HCT116 (cell line): ENCODE measurements at places on chromosomes 5 and 9. TPM values are rescaled to one million over a fixed set of nuclear protein-coding genes. Genes with fewer than 3 reads are reported as not detected.

Gene WNT8A
- total RNA-seq = not detected

Gene HMMR
- 54.9 TPM for total RNA-seq

Gene ZDHHC21
- total RNA-seq = 5.9 TPM

Gene SNCAIP
- total RNA-seq = not detected

Gene DMGDH
- total RNA-seq = 2.3 TPM

Gene FKBP15
- 13.8 TPM for total RNA-seq

Gene SPINK4
- total RNA-seq = not detected

Gene GFI1B
- 0.20 TPM for total RNA-seq

- H3K27ac ChIP-seq = no peak overlapping the region
- H3K27me3 ChIP-seq = no peaks in the 10 kb centered on the region
- H3K4me1 ChIP-seq = no peaks in the 10 kb centered on the region
- no peaks in the 10 kb centered on the region for H3K36me3 ChIP-seq
- no peak overlapping the region for H3K4me3 ChIP-seq
Measured at GRCh38 chr5:93735378-93735777, 6.0 kb downstream of the POU5F2 start.

DNA sequence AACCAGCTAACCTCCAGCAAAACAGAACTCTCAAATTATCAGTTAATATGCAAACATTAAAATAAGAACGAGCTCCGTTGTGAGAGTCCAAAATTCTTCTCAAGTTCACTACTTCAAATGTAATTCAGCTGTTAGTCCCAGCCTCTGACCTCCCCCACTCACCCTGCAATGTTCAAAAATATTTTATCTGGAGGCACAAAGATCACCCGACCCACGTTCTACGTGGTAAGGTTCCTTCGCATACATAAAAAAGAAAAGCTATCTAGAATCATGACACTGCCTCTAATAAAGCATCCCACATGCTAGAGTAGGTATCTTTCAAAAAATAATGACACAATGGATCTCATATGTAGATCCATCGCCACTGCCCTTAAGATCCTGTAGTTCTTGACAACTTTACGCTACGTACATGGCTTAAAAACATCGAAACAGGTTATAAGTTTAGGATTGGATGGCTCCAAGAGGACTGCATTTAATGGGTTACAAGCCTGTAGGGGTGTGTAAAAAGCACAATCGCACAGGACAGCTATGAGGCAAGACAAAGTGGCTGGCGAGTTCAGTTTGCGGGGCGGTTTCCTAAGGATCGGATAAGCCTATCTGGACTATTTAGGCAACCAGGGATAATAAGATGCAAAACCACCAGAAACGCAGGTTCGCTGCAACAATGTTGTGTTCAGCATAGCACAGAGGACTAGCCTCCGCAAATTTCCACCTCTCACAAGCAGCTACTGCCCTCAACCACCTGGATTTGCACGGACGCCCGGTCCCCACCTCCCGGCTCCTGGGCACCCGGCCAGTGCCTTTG, 969 bp downstream of the CLK4 start:
- peak overlapping the region; percentile 94 for H3K4me3 ChIP-seq
- peak overlapping the region; percentile 84 for H3K27ac ChIP-seq
- peaks cover 18% of the 10 kb centered on the region; the same call in 1 of the 2 replicates for H3K36me3 ChIP-seq
- H3K4me1 ChIP-seq = peaks cover 27% of the 10 kb centered on the region
- H3K27me3 ChIP-seq = no peaks in the 10 kb centered on the region

DNA sequence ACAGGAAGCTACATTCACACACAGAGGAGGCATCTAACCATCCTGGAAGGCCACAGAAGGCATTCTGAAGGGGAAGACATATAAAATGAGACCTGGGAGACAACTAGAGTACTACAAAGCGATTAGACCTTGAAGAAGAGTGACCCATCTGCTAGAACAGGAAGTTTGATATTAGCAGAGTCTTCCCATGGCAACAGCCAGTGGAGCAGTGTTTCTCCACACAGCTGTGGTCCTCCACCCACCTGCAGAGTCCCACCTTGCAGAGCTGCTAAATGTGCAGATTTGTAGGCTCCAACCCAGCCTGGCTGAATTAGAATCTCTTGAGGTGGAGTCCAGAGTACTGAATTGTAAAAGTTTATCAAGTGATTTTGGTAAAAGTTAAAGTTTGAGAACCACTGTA, 267.0 kb downstream of the CETN3 start:
- H3K36me3 ChIP-seq = no peaks in the 10 kb centered on the region
- no peaks in the 10 kb centered on the region for H3K27me3 ChIP-seq
- H3K27ac ChIP-seq = no peak overlapping the region
- no peak for DNase-seq

DNA sequence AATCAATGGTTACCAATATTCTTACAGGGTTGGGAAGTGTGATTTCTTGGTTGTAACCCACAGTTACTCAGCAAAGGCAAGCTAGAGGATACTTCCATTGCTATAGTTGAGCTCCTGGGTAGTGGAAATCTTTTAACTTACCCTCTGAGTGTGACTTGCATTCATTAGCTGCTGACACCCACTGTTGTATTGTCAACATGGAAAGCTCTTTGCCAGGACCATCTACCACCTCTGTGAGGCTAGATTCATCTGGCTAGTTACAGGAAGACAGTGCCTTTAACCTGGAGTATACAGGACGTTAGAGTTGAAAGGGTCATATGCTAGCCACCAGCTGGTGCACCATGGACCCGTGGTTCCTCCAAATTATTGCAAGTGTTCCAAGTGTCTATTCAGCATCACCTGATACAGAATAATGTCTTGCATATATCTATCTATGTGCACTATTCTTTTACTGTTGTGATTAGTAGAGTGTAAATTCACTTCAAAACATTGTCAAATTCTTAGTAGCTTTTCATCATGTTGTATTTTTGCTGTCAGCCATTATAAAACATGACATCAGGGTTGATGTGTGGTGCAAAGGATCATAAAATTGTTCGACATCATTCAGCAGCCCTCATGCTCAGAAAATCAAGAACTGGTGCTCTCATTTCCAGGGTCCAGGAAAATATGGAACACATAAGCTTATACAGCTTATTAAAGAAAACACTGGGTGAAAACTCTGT, 239.0 kb downstream of the PJA2 start:
- no peaks in the 10 kb centered on the region for H3K36me3 ChIP-seq
- H3K4me1 ChIP-seq = no peaks in the 10 kb centered on the region
- no peak overlapping the region for H3K4me3 ChIP-seq
- DNase-seq = no peak
- no peaks in the 10 kb centered on the region for H3K27me3 ChIP-seq
- no peak overlapping the region for H3K27ac ChIP-seq

- no peaks in the 10 kb centered on the region for H3K36me3 ChIP-seq
- no peak for DNase-seq
Measured at GRCh38 chr9:125985998-125986655, 239.0 kb downstream of the PBX3 start.

GRCh38 chr9:69757996-69758675, 1.7 kb downstream of the PTAR1 start:
- no peaks in the 10 kb centered on the region for H3K36me3 ChIP-seq
- H3K27me3 ChIP-seq = no peaks in the 10 kb centered on the region

DNA sequence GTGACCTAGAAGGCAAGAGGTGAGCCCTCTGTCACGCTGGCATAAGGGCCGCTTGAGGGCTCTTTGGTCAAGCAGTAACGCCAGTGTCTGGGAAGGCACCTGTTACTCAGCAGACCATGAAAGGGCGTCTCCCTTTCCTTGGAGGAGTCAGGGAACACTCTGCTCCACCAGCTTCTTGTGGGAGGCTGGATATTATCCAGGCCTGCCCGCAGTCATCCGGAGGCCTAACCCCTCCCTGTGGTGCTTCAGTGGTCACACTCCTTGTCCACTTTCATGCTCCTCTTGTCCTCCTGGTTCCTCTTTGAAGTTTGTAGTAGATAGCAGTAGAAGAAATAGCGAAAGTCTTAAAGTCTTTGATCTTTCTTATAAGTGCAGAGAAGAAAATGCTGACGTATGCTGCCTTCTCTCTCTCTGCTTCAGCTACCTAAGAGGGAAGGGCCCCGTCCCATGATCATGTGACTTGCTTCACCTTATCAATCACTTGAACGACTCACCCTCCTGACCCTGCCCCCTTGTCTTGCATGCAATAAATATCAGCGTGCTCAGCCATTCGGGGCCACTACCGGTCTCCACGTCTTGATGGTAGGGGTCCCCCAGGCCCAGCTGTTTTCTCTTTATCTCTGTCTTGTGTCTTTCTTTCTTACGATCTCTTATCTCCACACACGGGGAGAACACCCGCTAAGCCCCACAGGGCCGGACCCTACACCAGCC, 16.7 kb upstream of the SCGB3A1 start:
- H3K4me3 ChIP-seq = no peak overlapping the region
- H3K27me3 ChIP-seq = no peaks in the 10 kb centered on the region
- 0 out of 2 replicates have a peak, but pooled peaks cover 3% of the 10 kb centered on the region for H3K4me1 ChIP-seq
- no peak for DNase-seq
- no peaks in the 10 kb centered on the region for H3K36me3 ChIP-seq

DNA sequence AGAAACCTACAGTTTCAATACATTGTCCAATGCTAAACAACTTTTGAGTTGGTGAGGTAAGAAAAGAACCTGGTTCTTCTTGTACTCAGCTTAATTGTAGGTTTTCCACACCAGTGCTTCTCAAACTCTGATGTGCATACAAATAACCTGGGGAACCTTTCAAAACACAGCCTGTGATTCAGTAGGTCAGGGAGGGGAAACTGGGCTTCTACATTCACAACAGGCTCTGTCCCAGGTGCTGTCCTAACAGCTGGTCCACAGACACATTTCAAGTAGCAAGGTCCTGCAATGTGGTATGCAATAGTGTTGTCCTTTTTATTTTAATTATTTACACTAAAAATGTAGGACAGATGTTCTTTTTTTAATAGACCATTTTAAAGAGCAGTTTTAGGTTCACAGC, 47.4 kb upstream of the SNCAIP start:
- H3K27ac ChIP-seq = no peak overlapping the region
- no peaks in the 10 kb centered on the region for H3K27me3 ChIP-seq
- H3K4me3 ChIP-seq = no peak overlapping the region
- no peaks in the 10 kb centered on the region for H3K36me3 ChIP-seq
- no peaks in the 10 kb centered on the region for H3K4me1 ChIP-seq
- DNase-seq = no peak

GRCh38 chr5:97550164-97550563, 367.1 kb upstream of the RIOK2 start:
- H3K27ac ChIP-seq = no peak overlapping the region
- no peaks in the 10 kb centered on the region for H3K36me3 ChIP-seq
- DNase-seq = no peak
- no peaks in the 10 kb centered on the region for H3K4me1 ChIP-seq
- no peak overlapping the region for H3K4me3 ChIP-seq
- H3K27me3 ChIP-seq = no peaks in the 10 kb centered on the region

GRCh38 chr9:89896806-89897340, 292.1 kb downstream of the GADD45G start:
- DNase-seq = no peak
- H3K27me3 ChIP-seq = peaks cover 15% of the 10 kb centered on the region

DNA sequence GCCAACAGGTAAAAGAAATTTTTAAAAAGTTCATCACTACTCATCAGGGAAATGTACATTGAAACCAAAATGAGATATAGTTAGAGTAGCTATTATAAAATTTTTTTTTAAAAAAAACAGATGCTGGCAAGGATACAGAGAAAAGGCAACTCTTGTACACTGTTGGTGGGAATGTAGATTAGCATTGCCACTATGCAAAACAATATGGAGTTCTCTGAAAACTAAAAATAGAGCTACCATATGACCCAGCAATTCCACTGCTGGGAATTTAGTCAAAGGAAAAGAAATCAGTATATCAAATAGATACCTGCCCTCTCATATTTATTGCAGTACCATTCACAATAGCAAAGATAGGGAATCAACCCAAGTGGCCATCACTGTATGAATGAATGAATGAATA, 44.2 kb upstream of the NIPAL4 start:
- no peaks in the 10 kb centered on the region for H3K36me3 ChIP-seq
- H3K27ac ChIP-seq = no peak overlapping the region
- no peaks in the 10 kb centered on the region for H3K27me3 ChIP-seq
- no peak overlapping the region for H3K4me3 ChIP-seq
- DNase-seq = no peak

- no peaks in the 10 kb centered on the region for H3K36me3 ChIP-seq
- DNase-seq = no peak
- H3K27me3 ChIP-seq = no peaks in the 10 kb centered on the region
Measured at GRCh38 chr9:5690278-5690677, 61.4 kb downstream of the RIC1 start.

- no peaks in the 10 kb centered on the region for H3K36me3 ChIP-seq
- no peak overlapping the region for H3K27ac ChIP-seq
- no peaks in the 10 kb centered on the region for H3K4me1 ChIP-seq
- no peak for DNase-seq
- H3K4me3 ChIP-seq = no peak overlapping the region
Measured at GRCh38 chr9:134632329-134632728, 9.3 kb upstream of the COL5A1 start.

GRCh38 chr5:172773481-172774469, 2.8 kb upstream of the DUSP1 start:
- no peaks in the 10 kb centered on the region for H3K27me3 ChIP-seq
- peaks cover 9% of the 10 kb centered on the region for H3K36me3 ChIP-seq
- H3K4me3 ChIP-seq = no peak overlapping the region
- H3K4me1 ChIP-seq = peaks cover 35% of the 10 kb centered on the region

DNA sequence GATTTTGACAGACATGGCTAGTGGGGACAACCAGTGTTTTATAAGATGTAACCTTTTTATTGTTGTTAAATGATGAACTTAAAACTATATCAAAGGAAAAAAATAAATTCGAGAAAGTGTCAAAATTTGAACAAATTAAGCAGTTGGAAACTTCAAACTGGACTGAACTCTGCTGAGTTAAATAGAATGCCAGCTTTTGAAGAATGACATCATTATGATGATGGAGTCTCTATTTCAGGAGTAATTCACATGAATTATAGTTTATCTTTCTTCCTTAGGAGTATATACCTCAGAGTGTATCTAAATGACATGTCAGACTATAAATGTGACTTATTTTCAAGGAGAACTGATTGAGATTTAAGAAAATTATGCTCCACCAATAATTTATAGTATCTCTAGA, 125.2 kb downstream of the CAMK4 start:
- no peak for DNase-seq
- H3K4me3 ChIP-seq = no peak overlapping the region
- no peak overlapping the region for H3K27ac ChIP-seq
- H3K27me3 ChIP-seq = no peaks in the 10 kb centered on the region; the same call in 1 of the 2 replicates
- no peaks in the 10 kb centered on the region for H3K36me3 ChIP-seq

DNA sequence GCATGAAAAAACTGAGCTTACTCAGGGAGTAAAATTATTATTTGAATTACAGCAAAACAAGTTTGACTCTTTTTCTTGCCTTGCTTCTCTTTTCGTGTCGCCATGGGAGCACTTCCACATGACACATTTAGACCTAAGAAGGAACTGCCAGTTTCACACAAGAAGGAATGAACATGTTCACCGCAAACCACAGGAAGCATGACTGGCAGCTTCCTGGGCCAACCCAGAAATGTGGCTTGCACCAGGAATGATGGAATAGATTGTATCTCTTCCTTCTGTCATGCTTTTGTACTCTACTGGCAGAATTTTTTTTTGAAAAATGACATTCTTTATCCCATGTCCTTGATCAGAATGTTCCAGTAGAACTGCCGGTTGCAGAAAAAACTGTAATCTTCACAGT, 32.9 kb upstream of the MAN2A1 start:
- H3K4me1 ChIP-seq = no peaks in the 10 kb centered on the region
- no peaks in the 10 kb centered on the region for H3K27me3 ChIP-seq
- H3K4me3 ChIP-seq = no peak overlapping the region
- no peak for DNase-seq

- no peaks in the 10 kb centered on the region for H3K4me1 ChIP-seq
- peak; percentile 22 for DNase-seq
- no peaks in the 10 kb centered on the region for H3K27me3 ChIP-seq
- no peak overlapping the region for H3K27ac ChIP-seq
- H3K36me3 ChIP-seq = no peaks in the 10 kb centered on the region
Measured at GRCh38 chr5:110625376-110625999, 101.0 kb downstream of the TMEM232 start.
